ENCODE measurements at places on chromosomes 2 and 18.
A peak's percentile ranks its signal among the peaks of the same experiment; 100 is the strongest.

DNA sequence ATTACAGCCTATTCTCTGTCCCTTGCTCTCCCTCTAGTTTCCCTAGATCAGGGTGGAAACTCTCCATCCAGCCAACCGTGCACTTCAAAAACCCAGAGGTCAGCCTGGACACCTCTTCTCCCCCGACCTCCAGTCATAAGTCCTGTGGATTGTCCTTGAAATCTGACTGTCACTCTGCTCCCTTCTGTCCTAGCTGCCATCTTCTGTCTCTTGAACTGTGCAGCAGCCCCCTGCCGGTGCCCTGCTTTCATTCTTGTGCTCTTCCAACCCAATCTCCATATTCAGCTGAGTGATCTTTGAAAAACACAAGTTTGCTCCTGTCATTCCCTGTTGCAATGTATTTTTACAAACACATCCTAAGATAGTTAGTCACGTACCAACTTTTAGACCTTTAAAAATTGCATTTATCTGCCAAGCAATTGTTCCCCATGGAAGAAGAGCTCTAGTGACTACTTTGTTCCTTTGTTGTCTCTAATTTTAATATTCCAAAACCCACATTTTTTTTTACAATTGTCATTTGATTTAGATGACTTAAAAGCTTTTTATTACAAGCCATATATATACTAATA is 254.3 kb downstream of the CAMKMT start:
- no peak for DNase-seq

DNA sequence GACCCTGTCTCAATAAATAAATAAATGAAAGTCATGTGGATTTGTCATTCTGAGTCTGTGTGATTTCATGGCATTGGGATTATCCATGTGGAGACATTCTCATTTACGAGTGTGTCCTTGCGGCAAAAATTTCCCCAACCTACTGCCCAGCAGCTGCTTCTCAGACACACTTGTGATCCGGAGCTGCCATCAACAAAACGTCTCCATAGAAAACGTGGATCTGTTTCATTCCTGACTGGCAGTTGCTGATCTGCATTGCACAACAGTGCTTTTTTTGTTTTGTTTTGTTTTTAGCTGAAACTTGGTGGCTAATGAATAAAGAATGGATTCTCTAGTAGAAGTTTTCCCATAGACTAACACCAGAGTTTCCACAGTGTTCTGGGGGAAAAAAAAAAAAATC is 74.7 kb downstream of the TGIF1 start:
- no peak for DNase-seq

GRCh38 chr2:140308706-140309105 is 1528.5 kb upstream of the NXPH2 start:
- DNase-seq: no peak

DNA sequence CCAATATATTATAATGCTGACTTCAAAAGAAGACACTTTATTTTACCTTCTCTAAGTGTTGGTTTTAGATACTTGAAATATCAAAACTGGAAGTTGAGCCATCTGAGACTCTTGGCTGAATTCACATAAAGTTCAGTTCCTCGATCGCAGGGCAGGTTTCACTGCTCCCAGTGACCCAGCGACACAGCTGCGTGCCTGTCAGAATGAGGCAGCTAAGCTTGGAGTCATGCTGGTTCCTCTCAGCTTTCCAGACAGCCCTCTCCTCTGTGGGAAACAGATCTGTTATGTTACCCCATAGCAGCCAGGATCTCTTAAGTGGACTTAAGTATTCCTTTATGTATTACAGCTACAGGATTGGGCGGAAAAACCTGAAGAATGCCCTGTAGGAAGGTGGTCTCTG is 142.8 kb upstream of the ALPP start:
- no peak for DNase-seq

DNA sequence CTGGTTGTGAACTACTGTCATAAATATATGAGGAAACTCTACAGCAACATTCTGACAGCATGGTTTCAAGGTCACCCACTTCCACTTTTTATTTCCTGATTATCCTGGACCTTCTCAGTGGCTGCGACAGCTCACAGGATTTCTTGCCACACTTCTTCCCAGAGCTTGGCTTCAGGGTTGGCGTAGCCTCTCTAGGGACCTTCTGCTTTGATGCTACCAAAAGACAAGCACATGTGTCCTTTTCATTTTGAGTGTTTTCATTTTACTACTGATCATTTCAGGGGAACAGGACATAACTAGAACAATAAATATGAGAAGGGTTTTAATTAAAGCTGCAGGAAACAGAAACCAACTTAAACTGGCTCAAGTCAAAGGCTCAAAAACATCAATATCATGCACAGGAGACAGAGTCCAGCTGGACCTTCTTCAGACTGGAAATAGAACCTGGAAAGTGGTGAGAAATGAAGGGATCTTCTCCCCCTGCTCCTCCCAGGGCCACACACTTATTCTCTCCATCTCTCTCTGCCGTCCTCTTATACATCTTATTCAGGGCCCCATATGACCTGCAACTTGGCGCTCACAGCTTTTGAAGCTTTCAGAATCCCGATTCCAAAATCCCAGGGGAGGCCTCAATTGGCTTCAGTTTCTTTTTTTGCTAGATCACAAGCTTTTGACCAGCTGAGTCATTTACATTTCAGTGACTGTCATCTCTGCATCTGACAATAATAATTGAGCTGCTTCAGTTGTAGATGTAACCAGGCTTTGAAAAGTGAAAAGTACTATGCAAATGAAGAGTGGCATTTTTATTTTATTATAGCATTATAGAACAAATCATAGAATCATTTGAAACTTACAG is 9.7 kb downstream of the VIT start:
- peak; percentile 54 for DNase-seq

DNA sequence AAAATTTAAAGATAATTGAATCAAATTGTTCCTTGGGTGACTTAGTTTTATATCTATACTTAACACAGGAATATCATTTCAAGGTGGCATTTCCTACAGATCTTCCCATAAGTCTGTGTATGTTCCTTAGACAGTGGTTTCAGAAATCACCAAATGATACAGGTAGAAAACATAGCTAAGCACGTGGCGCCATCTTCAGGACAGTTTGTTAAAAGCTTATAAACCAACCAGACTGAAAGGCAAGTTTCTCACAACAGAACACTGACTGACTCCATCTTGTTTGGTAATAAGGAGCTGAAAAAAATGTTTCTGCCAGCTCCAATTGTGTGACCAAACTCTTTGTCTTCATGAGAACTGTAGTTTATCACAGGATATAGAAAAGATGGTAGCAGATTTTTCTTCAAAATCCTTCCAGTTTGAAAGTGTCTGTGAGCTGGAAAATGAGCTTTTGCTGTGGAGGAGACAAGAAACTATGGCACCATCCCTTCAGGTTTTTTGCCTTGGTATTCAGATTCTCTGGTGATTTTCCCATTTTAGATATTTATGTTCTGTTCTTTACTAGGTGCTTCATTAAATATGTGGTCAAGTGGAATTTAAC is 34.8 kb upstream of the NEUROD1 start:
- DNase-seq: peak; percentile 83

DNA sequence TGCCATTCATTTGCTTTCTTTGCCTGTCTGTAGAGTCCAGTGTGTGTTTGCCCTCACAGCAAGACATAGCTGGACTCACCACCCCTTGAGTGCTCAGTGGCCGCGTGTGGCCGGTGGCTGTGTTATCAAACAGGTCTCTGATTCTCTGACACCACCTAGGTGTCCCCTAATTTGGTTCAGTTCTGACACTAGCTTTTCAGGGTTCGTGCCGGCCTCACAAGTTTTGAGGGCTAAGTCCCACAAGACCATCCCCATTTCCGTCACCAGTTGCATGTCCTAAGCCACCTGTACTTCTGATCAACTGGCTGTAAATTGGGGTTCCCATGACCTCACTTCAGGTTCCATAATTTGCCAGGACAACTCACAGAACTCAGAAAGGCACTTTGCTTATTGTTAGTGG is 23.5 kb downstream of the NCK2 start:
- no peak for DNase-seq

GRCh38 chr2:96116879-96117533 is 635 bp upstream of the ADRA2B start:
- peak; percentile 60 for DNase-seq

GRCh38 chr18:58580623-58581022 is 48.3 kb downstream of the ALPK2 start:
- no peak for DNase-seq

DNA sequence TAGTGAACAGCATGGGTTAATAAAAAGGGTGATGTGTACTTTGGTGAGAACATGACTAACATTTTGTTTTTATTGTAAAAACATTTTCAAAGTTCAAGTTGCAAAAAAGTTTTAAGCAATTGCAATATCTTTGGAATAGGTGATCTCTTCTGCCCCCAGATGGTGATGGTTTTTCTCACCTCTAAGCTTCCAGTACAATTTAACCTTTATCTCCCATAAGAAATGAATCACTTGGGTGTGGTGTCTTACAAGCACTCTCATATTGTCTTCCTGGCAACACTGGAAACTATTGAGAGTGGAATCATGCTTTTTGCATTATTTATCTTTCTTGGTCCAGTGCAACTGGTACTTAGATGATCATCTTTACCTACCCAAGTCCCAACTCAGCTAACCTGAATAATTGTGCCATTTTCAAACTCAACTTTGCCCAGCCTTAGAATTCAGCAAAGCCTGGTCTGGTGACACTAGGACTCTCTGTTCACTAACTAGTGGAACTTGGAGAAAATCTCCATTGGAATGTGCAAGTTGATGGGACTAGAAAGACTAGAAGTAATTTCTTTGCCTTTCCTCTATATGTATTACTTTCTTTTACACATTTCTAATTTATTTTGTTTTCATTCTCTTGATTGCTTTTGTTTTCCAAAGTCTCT is 964.7 kb upstream of the ZEB2 start:
- no peak for DNase-seq

- no peak for DNase-seq
Measured at GRCh38 chr18:22912835-22913234, 20.3 kb upstream of the RBBP8 start.

DNA sequence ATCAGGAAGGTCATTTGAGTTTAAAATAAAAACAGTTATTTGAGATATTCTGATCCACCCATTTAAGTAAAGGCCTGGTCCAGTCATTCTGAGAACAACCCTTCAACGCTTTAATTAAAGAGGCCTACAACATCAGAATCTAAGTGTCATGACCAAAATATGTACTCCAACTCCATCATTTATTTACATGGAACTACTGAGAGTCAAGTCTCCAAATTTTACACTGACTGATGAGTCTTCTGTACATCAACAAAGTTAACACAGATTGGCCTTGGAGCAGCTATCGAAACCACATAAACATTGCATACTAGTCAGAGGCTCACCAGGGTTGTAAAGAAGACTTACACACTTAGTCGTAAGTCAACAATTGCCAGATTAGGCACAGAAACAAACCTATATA is 37.1 kb downstream of the PIEZO2 start:
- DNase-seq: no peak

DNA sequence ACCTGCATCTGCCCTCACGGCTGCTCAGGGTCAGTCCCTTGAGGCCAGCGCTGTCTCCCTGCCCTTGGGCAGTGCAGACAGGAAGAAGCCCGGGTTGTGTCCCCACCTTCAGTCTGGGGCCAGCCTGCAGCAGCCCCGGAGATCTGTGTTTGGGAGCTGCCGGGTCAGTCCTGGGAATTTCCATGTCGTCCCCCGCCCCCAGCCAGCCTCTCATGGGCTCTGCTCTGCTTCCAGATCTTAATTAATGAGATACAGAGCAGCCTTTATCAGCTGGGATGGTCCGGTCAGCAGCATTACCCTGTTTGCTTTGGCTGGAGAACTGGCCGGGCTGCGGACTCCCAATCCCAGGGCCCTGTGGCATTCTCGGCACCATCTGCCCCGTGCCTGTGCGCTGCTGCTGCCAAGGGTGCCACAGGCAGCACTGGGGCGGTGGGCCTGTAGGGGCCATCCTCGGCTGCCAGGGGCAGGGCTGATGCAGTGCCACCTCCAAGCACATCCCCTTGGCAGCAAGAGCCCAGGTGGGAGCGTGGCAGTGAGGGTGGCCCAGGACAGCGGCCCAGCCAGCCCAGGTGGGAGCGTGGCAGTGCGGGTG is 2.4 kb downstream of the BOK start:
- no peak for DNase-seq

- DNase-seq: no peak
Measured at GRCh38 chr2:120012363-120012762, 514 bp upstream of the EPB41L5 start.

GRCh38 chr2:44245083-44245861 is 30.0 kb upstream of the SLC3A1 start:
- no peak for DNase-seq

DNA sequence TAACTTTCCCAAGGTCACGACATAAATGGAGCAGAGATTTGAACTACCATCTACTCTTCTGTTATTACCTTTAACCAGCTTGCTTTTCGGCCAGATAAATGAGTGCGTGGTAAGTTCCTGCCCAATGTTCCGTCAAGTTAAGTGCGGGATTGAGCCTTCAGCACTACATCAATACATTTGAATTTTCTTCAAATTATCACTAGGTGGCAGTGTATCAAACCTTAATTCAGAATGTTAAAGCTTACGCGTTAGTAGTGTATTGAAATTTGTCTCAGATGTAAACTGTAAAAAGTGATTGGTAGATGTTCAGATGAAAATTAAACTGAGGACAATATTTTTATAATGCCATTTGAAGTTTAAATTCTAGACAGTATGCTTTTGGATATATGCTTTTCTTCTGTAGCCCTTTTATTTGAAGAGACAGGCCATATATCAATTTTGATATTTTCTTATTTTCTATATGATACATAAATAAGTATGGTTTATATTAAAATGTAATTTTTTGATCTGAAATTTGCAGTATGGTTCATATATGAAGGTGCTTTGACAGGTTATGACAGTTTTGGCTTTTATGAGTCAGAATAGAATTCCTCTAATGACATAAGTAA is 681.3 kb downstream of the ADCYAP1 start:
- DNase-seq: peak; percentile 72

GRCh38 chr2:120825370-120826259 is 89.9 kb downstream of the GLI2 start:
- DNase-seq: no peak

All from HAP-1 (cell line).